ENCODE measurements at places on chromosomes 6 and 20.
A peak's percentile ranks its signal among the peaks of the same experiment; 100 is the strongest.

DNA sequence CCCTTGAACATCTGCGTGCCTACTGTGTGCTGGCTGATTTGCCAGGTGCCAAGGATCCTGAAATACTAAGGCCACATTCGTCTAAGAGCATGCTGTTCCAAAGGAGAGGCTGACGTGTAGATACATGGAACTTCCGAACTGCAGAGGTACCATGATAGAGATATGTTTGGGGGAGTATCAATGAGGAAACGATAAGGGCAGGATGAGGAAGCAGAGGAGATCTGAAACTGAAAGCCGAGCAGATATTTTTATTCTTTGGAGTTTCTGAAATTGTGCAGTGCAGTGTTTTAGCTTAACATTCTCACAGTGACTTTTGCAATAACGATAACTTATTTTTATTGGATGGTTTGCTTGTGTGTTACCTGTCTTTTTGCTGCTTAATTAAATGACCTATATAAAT lies 24.3 kb downstream of the BMP6 start:
- no peak for DNase-seq

GRCh38 chr20:56952258-56953047 lies 314.0 kb downstream of the BMP7 start:
- no peak for DNase-seq

DNA sequence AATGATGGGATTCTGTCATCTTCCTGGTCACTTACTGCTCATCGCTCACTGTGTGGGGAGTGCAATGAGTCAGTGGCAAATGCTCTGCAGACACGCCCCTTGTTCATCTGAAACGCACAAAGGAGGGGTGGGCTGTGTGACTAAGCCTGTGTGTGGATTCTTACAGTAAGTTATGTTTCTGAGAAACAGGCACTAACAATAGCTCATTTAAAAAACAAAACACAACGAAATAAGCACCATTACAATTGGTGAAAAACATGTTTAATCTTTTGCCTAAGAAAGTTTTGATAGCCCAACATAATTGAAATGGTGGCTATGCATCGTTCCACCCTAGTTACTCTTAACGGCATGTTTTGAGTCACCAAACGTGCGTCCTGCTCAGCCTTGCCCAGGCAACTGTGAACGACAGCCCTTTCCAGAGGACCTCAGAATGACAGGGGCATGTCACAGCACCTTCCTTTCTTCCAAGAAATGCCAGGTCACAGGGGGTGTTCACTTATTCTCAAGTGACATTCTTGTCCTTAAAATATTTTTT lies 118.4 kb upstream of the SGK1 start:
- DNase-seq = peak; percentile 77

DNA sequence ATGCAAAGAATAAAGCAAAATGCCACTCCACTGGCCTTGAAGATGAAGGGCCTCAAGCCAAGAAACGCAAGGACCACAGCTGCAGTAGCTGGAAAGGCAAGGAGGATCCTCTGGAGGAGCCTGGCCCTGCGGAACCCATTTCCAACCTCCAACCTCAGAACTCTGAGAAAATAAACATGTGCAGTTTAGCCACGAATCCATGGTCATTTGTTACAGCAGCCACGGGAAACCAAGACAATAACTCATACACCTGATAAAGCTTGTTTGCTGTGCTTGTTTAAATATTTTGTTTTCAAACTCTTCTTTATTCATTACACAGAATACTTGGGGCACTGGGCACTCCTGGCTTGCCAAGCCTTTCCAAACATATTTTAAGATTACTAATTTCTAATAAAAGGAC lies 10.4 kb downstream of the SERPINB6 start:
- no peak for DNase-seq

DNA sequence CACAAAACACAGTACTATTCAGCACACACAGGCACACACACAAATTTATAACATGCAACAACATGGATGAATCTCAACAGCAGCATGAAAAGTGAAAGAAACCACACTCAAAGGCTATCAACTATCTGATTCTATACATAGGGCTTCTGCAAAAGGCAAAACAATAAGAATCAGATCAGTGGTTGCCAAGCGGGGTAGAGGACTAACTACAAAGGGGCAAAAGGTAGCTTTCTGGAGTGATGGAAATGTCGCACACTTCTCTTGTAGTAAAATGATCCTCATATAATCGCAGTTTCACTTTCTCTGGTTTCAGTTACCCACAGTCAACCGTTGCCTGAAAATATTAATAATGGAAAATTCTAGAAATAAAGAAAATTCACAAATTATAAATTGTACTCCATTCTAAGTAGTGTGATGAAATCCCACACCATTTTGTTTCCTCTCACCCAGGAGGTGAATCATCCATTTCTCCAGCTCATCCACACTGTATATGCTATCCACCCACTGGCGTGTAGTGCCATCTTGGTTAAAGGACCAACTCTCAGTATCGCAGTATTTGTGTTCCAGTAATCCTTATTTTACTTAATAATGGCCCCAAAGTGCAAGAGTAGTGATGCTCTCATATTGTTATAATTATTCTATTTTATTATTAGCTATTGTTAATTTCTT lies 12.8 kb upstream of the PLN start:
- no peak for DNase-seq

DNA sequence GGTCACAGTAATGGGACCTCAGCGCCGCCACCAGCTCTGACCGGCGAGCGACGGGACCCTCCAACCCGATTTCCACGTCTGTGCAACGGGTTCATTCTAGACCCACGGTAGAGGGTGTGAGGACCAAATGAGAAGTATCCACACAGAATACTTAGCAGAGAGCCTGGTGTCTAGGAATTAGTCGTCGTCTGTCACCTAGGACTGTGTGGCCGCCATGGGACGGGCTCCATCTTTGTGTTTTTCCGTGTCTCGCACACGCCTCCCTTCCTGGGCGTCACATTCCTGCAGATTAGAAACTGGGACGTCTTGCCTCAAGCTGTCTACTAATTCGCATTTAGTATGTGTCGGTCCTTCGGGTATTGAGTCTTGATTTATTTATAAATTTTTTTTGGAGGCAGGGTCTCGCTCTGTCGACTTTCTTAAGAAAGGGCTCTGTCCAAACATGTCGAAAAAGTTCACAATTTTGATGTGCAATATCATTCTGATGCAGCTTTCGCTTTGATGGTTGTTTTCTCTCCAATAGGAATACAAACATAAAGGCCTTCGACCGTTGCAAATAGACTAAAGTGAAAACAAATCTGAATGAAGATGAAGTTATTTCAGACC lies 563 bp downstream of the MGME1 start:
- no peak for DNase-seq

- DNase-seq = no peak
Measured at GRCh38 chr6:136969433-136969832, 47.3 kb downstream of the SLC35D3 start.

DNA sequence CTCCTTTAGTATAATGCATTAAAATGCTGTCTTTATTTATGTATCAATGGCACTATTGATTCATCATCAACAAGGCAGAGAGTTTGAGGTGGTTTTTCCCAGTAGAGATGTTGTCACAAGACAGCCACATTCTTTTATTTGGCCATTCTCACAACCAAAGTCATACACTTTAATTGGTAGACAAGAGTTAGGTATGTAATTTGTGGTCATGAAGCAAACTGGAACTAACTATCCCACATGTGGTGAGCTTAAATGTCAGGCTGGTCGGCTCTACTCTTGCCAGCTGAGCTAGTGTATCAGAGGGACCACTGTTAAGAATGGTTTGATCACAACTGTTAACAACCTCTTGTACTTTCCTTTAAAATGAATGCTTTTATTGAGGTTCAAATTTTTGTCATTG lies 714.6 kb downstream of the CD109 start:
- no peak for DNase-seq

GRCh38 chr6:4805553-4806336 lies 29.5 kb downstream of the CDYL start:
- no peak for DNase-seq

DNA sequence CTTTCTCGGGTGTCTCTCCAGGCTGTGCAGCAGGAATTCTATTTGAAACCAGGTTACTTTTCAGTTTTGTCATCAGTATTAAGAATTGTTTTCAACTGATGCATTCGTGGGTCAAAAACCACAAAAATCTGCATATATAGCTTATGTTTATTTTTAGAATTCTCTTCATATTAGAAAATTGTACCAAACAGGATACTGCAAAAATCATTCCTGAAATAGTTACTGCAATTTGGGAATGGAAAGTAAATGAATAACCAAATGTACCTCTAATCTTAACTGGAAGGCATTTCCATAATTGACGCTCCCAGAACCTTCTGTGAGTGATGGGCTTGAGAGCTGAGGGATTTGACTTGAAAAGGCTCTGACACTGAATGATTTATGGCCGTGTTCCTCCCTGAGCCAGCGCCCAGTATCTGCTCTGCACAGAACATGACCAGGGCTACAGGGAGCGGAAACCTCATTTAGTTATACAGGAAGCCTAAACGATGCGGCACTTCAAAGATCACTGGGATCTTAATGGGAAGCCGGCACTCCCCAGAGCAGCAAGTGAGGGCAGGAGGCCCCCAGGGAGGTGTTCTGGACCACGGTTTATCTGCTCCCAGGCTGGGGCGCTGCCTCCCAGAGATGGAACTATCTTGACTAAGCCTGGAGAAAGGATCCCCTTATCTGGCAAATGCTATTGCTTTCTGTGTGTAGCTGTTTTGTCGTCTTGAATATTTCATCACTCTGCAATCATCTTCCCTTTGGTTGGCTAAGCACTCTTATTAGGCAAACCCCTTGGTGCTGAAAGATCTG lies 446.0 kb downstream of the QKI start:
- no peak for DNase-seq

- no peak for DNase-seq
Measured at GRCh38 chr20:11001764-11002540, 328.2 kb upstream of the JAG1 start.

DNA sequence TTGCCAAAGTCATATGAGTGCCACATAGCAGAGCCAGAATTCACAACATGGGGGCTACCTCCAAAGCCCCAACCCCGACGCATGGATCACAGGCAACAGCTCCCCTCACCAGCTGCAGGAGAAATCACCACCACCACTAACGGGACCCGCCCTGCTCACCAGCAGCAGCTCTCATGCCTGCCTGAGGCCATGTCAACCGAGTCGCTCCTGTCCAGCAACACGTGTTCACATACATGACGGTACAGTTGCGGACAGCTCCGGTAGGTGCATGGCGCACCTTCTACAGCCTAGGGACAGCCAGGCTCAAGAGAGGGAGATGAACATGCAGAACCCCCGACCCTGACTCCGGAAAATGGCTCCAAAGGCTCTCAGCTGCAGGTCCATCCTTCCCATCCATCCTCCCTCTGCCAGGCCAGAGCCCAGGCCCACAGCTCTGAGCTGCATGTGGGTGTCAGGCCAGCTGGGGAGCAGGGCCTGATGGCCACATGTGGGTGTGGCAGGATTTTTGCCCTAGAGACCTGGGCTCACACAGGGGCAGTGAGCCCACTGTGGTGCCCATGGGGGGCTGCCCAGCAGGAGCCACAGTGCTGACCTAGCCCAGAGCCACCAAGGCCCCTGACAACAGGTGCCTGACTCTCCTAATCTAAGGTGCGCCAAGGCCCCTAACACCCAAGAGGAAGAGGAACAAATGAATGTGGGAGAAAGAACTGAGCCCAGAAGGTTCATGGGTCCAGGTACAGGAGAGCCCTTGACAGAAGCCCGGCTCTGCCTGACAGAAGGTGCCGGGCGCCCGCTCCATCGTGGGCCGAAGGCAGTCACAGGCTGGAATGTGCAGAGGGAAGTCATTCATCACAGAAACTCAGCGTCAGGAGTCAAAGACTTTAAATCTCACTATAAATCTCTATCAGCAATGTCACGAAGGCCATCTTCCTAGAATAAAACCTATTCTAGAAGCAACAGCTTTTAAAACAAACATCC lies 10.5 kb downstream of the RPS6KA2 start:
- DNase-seq = no peak

DNA sequence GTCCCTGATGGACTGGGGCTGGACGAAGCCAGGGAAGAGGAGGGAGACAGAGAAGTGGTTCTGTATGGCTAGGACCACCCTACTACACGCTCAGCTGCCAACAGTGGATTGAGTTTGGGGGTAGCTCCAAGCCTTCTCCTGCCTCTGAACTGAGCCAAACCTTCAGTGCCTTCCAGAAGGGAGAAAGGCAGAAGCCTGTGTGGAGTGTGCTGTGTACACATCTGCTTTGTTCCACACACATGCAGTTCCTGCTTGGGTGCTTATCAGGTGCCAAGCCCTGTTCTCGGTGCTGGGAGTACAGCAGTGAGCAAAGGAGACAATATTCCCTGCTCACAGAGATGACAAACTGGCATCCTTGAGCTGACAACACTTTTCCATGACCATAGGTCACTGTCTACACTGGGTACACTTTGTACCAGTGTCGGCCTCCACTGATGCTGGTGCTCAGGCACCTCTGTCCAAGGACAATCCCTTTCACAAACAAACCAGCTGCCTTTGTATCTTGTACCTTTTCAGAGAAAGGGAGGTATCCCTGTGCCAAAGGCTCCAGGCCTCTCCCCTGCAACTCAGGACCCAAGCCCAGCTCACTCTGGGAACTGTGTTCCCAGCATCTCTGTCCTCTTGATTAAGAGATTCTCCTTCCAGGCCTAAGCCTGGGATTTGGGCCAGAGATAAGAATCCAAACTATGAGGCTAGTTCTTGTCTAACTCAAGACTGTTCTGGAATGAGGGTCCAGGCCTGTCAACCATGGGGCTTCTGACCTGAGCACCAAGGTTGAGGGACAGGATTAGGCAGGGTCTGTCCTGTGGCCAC lies 11.3 kb upstream of the RBCK1 start:
- DNase-seq = no peak

- no peak for DNase-seq
Measured at GRCh38 chr6:65814071-65814470, 107.0 kb upstream of the EYS start.

DNA sequence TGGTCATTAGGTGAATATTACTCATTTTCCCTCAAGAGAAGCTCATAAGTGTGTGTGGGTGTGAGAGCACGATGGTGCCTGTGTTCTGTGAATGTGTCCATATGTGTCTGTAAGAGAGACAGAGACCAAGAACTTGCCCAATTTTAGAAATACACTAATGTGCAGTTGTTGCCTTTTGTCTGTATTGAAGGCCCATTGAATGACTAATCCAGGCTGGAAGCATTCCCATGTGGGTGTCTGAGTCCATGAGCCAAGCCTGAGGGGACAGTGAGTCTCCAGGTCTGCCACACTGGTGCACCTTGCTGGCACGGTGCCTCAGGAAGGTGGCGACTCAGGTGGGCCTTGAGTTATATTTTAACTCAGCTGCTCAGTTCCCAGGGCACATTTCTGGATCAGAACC lies 25.5 kb upstream of the ASXL1 start:
- DNase-seq = no peak

- DNase-seq = no peak
Measured at GRCh38 chr20:41078329-41078728, 49.7 kb downstream of the TOP1 start.

- no peak for DNase-seq
Measured at GRCh38 chr6:111411046-111411445, 72.0 kb downstream of the REV3L start.
